ENCODE measurements at places on chromosomes 7 and 10.

GRCh38 chr10:72328045-72328828 is 26.5 kb downstream of the DNAJB12 start:
- DNase-seq, result peak; percentile 87

DNA sequence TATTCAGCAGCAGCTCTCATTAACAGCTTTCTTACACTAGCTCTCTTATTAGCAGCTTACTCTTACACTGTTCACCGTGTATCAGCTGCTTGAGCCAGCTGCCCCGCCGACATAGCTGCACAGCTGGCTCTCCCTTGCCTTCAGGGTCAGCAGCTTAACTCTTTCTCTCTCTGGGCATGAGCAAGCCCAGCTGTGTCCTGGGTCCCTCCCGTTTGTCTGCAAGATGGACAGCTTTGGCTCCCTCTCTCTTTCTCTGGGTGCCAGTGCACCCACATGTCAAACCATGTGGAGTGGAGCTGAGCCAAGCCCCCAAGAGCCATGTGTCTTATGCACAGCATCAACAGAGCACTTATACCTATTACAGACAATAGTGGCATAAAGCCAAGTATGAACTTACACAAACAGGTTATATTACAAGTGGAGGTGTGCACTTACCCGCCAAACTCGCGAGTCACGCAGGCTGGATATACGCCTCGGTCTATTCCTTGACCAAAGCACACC is 35.7 kb upstream of the MTPAP start:
- peak; percentile 64 for DNase-seq

DNA sequence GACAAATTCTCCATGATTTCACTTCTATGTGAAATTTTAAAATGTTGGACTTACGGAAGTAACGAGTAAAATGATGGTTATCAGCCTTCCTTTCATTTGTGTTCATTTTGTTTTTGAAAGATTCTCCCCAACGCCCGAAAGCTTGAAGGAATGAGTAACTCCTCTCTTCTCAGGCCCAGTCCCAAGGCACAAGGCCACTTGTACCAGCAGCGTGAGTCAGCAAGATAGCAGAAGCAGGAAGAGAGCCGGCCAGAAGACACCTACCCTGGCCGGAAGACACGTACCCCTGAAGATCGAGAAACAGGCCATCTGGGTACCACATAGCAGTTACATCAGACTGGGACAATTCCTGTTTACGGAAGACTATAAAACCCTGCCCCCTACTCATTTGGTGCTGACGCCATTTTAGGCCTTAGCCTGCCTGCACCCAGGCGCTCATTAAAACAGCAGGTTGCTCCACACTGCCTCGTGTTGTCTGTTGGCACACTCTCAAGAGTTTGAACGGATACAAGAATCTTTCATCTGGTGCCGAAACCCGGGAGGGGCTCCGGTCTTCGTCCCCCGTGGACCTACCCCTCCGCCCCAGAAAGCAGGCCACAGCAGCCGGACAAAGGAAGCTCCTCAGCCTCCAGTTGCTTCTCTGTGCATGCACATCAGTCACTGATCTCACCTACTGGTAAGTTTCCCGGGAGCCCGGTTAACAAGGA is 60.4 kb downstream of the LRRC17 start:
- DNase-seq, result no peak

GRCh38 chr7:101250324-101250723 is 5.4 kb upstream of the FIS1 start:
- no peak for DNase-seq

DNA sequence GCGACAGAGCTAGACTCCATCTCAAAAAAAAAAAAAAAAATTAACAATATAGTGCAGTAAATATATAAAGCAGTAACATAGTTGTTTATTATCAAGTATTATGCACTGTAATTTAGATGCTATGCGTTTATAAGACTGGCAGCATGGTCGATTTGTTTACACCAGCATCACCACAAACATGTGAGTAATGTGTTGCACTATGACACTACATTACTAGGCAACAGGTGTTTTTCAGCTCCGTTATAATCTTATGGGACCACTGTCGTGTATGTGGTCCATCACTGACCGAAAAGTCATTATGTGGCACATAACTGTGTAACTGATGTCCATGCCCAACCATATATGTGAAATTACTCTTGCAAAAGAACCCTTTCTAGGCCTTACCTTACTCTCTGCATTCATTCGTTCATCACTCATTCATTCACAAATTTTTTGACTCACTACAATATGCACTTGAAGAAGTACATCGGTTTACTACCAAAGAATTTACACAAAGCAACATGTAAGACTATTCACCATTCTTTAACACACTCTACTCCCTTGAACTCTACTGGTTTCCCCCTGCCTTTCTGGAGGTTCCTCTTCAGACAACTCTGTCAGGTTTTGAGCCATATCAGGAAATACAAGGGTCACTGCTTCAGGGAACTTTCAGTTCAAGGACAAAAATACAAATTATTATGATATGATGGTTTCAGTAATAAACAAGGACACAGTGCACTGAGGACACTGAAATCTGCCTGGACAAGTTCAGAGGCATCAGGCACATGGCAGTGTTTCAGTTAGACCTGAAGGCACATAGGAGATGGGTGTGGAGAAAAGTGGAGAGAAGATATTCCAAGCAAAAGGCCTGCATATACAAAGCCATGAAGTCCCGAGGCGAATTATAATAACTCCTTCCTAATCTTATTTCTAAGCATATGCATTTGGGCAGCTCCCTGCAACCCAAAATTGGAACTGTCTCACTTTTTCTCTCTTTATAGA is 17.4 kb downstream of the ITGB1 start:
- DNase-seq, result no peak

DNA sequence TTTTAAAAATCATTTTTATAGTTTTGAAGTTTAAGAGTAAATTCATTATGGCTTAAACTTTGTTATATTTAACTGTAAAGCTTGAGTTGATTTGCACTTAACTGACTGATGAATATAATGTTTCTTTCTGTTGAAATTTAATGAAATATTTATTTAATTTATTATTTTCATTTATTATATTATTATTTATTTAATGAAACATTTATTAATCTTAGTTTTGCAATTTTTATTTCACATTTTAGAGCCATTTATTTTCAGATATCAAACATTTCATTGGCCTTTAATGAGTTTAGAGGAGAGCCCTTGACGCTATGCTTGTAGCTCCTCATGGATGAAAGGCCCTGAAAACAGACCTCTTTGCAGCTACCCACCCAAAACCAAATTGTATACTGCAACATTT is 570.0 kb downstream of the LRMDA start:
- DNase-seq, result no peak

GRCh38 chr10:97029271-97029670 is 156.5 kb downstream of the SLIT1 start:
- DNase-seq, result no peak

GRCh38 chr10:5840314-5841307 is 27.4 kb upstream of the GDI2 start:
- DNase-seq, result peak; percentile 62

DNA sequence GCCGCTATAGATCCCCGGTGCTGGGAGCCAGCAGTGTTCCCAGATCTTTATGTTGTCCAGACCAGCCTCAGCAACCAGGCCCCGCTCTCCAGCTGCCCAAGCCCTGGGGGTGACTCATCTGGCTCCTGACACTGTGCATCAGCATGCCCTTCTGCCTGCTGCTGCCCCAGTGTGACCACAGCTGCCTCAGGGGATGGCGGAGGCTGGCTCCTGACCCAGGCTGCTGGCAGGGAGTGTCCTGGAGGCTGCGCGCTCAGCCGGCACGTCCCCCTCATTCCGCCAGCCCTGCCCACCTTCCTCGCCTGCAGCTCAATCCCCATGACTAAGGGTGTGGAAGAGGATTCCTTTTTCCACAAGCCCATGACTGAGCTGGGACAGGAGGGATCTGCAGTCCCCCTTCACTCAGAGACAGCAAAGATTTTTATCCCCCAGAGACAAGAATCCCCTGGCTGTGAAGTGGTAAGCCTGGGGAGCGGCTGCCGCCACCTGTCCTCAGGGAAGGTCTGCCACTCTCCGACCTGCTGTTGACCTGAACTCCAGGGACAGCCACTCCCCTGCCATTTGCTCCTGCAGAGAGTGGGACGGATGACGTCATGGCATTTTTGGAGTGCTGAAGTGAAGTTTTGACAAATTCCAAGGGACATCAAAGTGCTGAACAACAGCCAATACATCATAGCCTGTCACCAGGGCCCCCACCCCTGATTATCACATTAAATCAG is 182.8 kb upstream of the BMPER start:
- DNase-seq, result peak; percentile 97

DNA sequence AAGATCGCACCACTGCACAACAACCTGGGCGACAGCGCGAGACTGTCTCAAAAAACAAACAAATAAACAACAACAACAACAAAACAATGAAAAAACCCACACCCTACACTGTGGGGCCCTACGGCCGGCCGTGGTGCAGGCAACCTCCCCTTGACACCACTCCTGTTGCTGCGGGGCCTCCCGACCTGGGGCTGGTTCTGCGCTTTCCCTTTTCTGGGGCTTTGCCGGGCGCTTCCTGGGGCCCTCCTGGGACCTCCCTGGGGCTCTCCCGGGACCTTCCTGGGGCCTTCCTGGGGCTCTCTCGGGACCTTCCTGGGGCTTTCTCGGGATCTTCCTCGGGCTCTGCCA is 46.6 kb downstream of the INSIG1 start:
- DNase-seq, result no peak

- DNase-seq, result no peak
Observed at GRCh38 chr7:33262476-33262875, 133.1 kb downstream of the BBS9 start.

- no peak for DNase-seq
Observed at GRCh38 chr7:76424413-76425111, at the start of gene ZP3. TSS of gene ZP3 (plus strand) at chr7:76424950. CDS start at chr7:76424965, 15 bp downstream.

DNA sequence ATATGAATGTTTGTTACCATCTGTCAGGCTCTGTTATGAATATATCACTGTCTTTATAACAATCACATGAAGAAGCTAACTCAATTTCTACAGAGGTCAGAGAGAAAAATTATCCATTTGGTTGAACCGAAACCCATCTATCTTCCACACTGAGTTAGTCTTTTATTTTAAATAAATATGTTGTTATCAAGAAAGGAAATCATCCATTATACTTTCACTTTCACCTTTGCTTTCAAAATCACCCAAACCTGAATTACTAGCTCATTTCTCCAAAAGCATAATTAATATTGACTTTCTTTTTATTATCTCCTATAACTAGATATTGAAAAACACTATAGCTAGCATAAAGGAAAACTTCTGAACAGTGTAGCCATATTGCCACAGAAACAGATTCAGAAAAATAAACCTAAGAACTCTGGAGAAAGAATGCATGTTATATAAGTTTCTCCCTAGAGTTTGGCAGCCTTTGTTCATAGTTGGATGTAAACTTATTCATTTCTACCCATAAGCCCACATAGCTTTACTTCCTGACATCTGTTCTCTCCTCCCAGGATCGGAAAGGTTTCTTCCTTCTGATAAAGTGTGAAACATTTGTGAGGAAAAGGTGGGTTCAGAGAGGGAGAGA is 66.0 kb downstream of the NPSR1 start:
- DNase-seq, result no peak

- DNase-seq, result no peak
Observed at GRCh38 chr10:44325596-44326307, 59.1 kb downstream of the CXCL12 start.

- no peak for DNase-seq
Observed at GRCh38 chr10:12419262-12419847, 70.0 kb downstream of the CAMK1D start.

DNA sequence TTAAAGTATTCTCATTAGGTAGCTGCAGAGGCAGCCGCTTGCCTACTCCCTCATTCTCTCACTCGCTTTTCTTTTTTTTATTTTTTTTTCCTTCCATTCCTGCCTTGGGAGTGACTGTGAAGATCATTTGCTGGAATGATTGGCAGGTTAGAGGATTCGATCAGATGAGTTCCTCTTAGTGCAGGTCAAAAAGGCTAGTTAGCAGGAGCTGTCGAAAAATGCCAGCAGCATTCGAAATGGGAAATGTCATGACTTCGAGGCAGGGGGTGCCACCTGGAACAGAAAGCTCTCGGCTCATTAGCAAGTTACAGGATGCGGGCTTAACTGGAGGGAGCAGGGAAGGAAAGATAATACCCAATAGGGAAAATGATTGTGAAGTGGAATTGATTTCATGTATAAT is 137.5 kb upstream of the FZD1 start:
- peak; percentile 20 for DNase-seq

- no peak for DNase-seq
Observed at GRCh38 chr10:47425813-47426419, 41.8 kb upstream of the ZNF488 start.

DNA sequence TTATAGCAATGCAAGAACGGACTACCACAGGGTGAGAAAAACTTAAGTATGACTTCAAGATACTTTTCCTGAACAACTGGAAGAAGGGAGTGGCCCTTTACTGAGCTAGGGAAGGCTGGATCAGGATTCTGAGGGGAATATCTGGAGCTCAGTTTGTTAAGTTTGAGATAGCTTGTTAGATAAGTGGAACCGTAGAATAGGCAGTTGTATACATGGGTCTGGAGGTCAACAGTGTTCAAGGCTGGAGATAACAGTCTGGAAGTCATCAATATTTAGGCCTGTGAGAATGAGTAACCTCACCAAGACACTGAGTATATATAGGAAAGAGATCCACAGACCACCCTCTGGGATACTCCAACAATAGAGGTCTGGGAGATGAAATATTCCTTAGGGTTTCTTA is 7.2 kb downstream of the PLEKHA1 start:
- DNase-seq, result no peak

DNA sequence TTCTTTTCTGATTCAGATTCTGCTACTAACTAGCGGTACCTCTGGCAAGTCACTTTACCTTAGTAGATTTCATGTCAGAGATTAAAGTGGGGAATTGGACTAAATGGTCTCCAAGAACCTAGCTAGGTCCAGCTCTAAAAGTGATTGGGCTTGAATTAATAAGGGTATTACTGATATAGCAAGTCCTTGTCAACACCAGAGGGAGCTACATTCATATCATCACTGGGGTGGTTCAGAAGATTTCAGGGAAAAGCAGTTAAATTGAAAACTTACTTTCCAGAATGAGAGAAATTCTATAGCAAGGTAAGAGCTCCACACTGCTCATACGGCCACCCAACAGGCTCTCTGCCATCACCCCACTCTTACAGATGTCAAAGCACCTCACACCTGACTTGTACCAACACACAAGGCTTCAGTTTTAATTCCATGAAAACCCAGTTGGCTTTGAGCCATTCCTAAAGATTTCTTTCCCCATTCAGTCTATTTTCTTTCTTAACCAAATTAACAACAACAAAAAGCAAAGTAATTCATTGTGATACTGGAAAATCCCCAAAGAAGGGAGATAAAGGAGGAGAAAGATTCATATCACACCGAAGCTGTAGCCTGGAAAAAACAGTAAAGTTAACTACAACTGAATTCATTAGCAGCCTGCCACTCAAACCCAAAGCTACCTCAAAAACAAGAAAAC is 38.0 kb upstream of the SPOCK2 start:
- peak; percentile 4 for DNase-seq

Measured in ELF-1 (cell line).